ENCODE measurements at places on chromosomes 12 and 14.

DNA sequence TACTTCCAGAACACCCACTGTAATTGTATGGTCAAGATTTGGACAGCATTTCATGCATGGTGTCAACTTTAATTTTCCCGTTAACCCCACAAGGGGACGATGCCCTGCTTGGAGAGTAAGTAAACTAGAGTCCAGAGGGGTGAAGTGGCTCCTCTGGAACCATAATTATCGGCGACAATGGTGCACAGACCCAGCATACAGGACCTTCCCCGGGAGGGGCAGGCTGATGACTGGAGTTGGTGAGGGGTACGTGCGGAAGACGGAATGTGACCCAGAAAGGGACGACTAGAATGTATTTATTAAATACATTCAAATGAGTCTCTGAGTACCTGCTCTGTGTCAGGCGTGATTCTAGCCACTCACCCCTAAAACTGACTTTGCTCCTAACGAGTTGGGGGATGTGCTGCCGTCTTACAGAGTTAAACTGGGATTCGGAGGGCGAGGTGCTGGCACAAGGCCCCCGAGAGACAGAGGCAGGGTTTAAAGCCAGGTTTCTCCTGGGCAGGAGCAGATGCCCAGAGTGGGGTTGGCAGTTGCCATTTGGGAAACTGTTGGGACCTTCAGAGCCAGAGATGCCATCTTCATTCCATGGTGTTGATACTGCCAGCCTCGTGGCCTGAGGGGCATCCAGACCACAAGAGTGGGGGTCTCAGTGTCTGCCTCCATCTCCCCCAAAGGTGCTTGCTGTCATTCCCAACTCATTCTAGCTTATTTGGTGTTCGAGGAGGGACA lies 10.9 kb downstream of the RTL1 start:
- DNase-seq = no peak

DNA sequence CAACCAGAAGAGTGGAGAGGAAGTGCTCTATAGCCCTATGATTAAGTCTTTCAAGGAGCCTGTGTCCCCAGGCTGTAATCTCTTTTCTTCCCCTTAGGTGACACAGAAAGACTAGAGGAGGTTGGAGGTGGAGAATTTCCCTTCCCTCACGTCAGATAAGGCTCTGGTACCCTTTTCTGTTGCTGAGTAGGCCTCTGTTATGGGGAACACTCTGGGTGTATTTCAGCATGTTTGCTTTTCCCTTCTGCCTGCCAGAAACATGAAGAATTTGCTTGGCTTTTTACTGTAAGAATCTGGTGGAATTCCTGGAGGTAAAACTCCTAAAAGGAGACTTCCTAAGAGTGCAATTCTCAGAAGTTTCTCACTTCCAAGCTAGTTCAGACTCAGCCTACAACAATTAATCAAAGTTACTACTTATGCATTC lies 58.3 kb downstream of the SIX1 start:
- DNase-seq = no peak

DNA sequence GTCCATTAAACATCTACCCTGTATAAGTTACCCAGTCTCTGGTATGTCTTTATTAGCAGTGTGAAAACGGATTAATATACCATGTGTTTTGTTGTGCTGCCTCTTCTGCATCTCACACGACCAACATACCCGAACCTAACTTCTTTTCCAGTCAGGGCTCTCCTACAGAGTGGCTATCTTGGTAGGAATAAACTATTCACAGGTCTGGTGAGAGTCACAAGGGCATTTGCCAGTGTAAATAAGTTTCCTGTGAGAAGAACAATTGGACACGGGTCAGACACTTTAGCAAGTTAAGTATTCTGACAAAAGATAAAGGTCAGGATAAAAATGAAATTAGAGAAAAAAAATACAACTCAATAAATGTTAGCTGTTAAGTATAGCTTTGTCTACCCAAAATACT lies 60.9 kb downstream of the MYF5 start:
- no peak for DNase-seq

GRCh38 chr12:89691659-89692058 lies 17.0 kb downstream of the ATP2B1 start:
- DNase-seq = no peak

DNA sequence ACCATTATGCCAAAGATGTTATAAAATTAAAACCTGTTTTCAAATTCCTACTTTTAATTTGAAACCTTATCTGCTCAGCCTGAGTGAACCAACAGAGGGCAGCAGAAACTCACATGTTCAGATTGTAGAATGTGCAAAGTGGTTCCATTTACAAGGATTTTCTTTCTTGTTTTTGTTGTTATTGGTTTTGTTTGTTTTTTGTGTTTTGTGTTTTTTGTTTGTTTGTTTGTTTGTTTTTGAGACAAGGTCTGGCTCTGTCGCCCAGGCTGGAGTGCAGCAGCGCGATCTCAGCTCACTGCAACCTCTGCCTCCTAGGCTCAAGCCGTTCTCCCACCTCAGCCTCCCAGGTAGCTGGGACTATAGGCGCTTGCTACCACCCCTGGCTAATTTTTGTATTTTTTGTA lies 22.8 kb upstream of the GARIN2 start:
- peak; percentile 29 for DNase-seq

DNA sequence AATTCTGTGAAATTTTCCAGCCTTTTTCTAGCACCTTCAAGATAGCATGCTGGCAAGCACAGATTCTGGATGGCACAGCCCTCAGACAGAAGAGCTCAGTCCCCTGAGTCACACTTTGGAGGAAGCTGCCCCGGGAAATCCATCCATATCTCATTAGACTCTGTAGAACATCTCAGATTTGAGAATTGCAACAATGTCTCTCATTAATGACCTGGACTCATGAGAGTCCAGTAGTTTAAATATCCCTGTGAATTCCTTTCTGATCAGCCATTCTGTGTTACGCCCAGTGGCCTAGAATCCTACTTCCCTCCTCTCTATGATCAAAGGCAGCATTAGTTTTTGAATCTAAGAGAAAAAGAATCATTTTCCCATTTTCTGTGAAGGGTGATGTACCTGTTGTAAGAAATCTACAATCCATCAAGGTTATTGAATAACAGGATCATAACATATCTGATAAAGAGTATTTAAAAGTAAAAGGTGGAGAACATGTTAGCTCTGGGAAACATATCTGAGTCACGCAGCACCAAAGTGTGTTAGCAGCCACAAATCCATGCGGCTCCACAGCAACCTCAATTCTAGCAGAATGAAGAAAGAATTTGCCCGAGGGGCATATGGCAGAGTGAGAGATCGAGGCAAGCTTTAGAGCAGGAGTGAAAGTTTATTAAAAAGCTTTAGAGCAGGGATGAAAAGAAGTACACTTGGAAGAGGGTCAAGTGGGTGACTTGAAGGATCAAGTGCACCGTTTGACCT lies 855.6 kb upstream of the TMEM132C start:
- DNase-seq = no peak

GRCh38 chr12:132079200-132079599 lies 64.9 kb downstream of the DDX51 start:
- DNase-seq = no peak
